ENCODE measurements at places on chromosomes 13 and 19.

DNA sequence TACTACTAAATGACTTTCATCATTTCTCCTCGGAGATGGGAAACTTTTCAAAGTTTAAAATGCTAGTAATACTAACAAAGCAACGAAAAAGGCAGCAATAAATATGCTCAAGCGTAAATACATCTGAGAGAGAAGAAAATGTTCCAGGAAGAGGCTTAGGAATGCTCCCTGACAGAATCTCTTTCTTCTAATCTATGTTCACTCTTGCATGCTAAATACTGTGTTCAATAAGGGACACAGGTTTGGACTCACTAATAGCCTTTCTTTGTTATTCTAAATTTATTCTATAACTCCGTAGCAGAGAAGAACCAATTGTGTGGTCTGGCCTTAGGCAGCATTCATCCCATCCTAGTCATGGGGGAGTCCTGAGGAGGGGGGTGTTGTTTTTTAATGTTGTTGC lies 823.0 kb downstream of the PCDH9 start:
- no peak for DNase-seq

- no peak for DNase-seq
Observed at GRCh38 chr19:36605877-36606478, 865 bp downstream of the ZNF382 start.

DNA sequence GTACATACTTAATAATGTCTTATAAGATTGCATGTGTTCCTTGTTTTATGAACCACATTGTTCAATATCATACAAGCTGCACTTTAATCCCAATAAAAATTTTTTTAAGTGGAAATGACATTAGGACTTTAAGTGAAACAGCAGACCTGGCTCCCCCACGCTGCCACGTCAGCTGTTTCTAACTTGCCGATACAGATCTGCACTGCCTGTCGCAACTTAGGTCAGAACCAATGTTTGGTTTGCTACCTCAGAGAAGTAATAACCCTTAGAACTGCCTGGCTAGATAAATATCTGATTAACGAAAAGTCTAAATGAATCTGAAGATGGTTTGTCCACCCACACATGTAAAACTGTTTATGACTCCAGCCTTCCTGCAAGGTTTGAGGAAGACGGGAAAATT lies 327.5 kb upstream of the DACH1 start:
- DNase-seq: no peak

DNA sequence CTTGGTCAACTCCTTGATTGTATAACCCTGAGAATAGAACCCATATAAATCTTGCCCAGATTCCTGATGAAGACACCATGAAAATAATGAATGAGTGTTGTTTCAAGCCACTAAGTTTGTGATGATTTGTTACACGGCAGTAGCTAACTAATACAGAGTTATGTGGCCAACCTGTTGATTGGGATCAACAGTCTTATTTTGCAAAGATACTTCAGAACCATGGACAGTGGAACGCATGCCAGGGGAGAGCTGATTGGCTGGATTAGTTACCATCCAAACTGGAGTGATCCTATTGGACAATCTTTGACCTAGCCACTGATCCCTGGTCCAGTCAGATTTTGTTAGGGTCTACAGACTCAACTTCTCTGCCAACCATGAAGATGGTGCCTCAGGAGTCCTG lies 26.6 kb downstream of the CD70 start:
- no peak for DNase-seq

DNA sequence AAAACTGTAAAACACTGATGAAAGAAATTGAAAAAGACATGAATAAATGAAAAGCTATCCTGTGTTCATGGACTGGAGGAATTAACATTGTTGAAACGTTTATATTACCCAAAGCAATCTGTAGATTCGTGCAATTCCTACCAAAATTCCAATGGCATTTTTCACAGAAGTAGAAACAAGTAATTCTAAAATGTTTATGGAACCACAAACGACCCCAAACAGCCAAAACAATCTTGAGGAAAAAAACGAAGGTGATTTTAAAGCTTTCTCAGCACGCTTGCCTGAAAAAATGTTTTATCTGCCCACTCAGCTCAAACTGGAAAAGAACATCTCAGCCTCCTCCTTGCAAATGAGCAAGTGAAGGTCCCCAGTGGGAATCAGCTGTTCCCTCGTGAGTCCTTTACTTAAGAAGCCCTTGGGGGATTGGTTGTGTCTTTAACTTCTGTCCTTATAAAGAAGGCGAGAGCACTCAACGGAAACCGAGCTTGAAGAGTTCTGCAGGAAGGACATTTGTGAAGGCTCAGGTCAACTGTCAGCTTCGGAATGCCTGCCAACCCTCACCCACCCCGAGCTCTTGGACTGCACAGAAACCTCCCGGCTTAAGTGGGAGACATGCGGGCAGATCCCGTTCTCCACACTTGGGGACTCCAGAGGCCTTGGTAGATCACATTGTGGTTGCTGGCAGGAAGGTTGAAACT lies 256.0 kb upstream of the IRS2 start:
- DNase-seq: peak; percentile 72

GRCh38 chr13:30148171-30148754 lies 159.1 kb downstream of the KATNAL1 start:
- no peak for DNase-seq

- DNase-seq: no peak
Observed at GRCh38 chr13:71477735-71478134, 389.3 kb downstream of the DACH1 start.

DNA sequence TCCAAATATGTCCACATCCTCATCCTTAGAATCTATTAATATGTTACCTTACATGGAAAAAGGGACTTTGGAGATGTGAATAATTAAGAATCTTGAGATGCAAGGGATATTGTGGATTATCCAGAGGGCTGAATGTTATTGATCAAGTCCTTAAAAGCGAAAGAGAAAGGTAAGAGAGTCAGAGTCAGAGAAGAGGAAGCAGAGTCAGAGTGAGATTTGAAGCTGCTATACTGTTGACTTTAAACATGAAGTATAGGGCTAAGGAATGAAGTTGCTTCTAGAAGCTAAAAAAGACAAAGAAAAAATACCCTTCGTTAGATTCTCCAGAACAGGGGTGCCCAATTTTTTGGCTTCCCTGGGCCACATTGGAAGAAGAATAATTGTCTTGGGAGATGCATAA lies 627.2 kb upstream of the SLITRK6 start:
- DNase-seq: no peak
